ENCODE measurements at places on chromosomes 3 and 15.

DNA sequence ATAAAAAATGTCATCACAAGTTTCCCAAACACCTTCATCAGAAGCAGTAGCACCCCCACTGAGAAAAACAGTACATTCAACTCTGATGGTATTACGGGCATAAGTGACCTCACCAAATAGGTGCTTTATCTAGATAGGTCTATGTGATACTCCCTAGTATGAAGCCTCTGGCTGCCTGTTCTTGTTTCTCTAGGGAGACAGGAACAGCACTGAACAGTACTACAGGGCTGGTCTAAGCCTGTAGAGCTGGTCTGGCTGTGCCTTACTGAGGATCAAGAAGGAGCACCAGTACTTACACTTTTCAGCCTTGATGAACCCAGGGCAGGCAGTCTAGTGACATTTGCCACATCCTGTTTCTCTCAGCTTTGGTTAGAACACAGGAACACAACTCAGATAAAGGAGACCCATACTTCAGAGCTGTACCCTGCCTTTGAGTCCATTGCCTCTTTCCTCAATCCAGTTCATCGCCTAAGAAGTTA is 35.9 kb downstream of the OXNAD1 start:
- DNase-seq = no peak

DNA sequence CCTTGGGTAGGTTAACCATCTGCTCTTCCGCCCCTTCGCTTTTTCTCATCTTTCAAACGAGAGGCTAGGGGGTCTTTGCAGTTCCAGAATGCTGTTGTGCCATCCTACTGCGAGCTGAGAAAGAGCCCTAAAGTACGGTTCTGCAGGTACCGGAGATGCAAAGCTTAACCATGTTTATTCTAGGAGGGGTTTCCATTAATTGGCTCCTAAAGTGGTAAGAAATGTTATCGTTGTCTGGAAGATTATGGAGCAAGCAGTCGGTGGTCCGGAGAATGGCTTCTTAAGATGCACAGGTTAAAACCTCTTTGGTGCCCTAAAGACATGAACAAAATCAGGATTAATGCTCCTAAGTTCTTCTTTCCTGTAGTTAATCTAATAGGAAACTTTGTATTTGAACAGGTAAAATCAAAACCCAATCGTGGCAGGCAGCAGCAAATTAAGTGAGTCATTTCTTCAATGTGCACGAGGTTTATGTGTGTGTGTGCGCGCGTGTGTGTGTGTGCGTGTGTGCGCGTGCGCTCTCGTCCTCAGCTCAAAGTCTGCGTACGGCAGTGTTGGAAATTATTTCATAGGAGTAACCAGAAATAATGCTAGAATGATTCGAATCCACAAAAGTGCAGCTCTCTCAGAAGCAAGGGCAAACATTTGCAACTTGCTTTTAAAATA is 772 bp downstream of the FAM81A start:
- no peak for DNase-seq

DNA sequence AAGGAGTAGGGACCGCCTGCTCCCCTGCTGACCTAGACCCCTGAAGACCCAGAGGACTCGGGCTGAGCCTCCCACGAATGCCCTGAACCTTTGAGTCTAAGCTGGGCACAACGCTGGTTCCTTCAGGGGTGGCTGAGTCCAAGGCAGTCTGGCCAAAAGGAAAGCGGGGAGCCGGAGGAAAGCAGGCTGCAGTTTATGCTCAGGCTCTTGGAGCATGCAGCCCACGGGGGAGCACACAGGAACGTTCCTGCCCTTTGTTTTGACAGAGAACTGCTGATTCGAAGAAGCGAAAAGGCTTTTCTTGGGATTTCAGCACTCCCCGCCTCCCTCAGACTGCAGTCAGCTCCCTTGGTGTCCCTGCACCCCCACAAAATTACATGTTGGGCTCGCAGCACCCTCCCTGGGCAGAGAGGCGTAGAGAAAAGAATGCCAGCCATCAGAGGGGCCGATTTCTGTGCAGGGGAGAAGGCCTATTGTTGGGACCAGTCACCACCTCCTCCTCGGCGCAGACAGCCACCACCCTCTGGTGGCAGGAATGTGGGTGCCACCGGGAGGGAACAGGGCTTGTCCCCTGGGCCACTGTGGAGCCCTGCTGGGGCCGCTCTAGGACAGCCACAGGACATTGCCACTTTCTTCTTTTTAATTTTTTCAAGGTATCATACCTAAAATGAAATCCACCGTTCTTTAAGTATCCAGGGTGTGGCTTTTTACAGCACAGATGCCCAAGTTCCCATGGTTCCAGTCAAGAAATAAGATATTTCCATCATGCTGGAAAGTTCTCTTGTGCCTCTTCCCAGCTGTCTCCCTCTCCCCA is 72.2 kb downstream of the SMAD6 start:
- no peak for DNase-seq

DNA sequence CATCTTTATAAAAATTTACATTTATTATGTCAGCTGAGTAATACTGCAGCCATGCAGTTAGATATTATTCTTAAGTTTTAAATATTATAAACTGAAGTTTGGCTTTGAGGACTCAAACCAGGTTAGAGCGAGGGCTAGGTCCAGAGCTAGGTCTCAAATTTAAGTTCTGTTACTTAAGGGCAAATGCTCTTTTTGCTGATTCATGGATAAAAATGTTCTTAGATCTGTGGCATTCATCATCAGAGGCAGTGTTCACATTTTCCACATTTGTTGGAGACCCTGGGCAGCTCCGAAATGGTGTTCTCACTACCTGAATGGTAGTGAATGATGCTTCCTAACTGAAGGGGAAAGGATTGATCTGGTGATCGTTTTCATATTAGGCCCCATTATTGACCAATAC is 121.4 kb upstream of the MB21D2 start:
- DNase-seq = no peak

- DNase-seq = no peak
Measured at GRCh38 chr3:26191556-26191955, 401.7 kb downstream of the OXSM start.

- DNase-seq = no peak
Measured at GRCh38 chr3:72129501-72130094, 344.6 kb upstream of the PROK2 start.

- DNase-seq = no peak
Measured at GRCh38 chr15:67774626-67775025, 50.7 kb upstream of the SKOR1 start.

- no peak for DNase-seq
Measured at GRCh38 chr15:91528801-91529200, 324.7 kb upstream of the SLCO3A1 start.

GRCh38 chr15:88649286-88649733 is 10.5 kb downstream of the ISG20 start:
- DNase-seq = no peak

DNA sequence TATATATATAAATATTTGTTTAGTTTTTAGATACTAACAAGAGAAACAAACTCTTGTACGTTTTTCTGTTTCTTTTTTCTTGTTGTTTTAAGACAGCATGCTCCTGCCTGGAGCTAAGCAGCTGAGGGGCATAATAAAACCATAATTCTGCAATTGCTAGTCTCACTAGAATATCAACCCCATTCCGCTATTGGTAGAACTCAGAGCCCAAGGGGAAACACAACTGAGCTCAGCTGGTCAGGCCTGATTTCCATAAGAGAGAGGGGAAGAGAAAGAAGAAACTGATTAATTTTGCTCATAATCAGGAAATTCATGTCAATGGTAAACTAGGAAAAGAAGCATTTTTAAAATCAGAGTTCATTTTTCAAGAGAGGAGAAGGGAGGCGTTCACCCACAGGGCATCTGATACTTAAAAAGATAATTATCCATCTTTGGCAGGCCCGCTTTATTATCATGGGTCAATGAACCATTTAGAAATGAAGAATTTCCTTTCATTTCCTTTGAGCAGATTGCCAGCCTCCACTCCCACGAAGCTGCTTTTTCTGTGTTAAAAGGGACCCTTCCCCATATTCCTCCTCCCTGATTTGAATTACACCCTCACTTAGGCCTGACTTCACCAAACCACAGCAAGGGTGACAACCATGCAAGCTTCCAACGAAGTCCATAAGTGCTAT is 965.3 kb upstream of the CFAP20DC start:
- no peak for DNase-seq

GRCh38 chr3:16496408-16497222 is 16.9 kb downstream of the RFTN1 start:
- no peak for DNase-seq

DNA sequence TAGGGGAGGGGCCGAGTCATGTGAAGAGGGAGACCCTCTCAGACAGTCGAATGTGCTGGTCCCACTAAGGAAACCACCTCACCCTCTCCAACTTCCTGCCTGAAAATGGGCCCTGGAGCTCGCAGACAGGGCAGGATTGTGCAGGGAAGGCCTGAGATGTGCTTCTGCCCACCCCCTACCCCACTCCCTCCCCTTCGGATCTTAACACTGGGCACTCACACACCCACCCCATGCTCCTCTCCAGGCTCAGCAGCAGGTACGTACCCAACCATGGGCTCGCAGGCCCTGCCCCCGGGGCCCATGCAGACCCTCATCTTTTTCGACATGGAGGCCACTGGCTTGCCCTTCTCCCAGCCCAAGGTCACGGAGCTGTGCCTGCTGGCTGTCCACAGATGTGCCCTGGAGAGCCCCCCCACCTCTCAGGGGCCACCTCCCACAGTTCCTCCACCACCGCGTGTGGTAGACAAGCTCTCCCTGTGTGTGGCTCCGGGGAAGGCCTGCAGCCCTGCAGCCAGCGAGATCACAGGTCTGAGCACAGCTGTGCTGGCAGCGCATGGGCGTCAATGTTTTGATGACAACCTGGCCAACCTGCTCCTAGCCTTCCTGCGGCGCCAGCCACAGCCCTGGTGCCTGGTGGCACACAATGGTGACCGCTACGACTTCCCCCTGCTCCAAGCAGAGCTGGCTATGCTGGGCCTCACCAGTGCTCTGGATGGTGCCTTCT is 20.0 kb downstream of the ATRIP start:
- DNase-seq = no peak

- no peak for DNase-seq
Measured at GRCh38 chr3:114205541-114205940, 26.7 kb upstream of the DRD3 start.

GRCh38 chr15:56934269-56934668 is 15.8 kb downstream of the TCF12 start:
- DNase-seq = no peak

- DNase-seq = peak; percentile 92
Measured at GRCh38 chr15:80556694-80557367, 138.3 kb upstream of the ABHD17C start.

- DNase-seq = no peak
Measured at GRCh38 chr3:193890016-193890897, 245.7 kb upstream of the HES1 start.

DNA sequence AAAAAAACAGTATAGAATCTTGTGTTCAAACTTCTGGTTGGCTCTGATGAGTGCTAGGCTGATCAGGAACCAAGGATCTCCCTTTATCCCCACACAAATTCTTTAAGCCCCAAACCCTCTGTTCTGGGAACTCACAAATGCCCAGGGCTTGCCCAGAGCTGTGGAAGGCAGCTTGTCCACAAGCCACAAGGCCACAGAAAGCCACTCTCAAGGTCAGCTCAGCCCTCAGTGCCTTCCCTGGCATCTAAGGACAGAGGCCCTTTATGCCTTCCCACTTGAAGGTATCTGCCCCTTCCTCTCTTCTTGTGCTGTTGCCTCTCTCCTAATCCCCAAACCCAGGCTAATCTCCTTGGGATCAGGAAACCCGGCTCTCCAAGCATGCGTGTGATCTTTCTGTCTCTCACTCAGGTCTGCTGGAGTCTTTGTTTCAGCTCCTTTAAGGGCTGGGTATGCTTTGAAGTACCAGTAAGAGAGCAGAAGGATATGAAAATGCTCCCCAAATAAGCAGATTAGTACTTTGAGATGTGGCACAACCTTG is 145.0 kb upstream of the TRIM42 start:
- no peak for DNase-seq

DNA sequence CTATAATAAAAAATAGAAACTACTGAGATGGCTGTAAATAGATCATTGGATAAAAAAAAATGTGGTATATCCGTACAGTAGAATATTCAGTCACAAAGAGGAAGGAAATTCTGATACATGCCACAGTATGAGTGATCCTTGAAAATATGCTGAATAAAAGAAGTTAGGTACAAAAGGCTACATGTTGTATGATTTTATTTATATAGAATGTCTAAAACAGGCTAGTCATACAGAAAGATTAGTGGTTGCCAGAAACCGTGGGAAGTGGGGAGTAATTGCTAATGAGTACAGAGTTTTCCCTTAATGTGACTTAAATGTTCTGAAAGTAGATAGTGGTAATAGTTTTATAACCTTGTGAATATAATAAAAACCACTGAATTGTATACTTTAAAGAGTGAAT is 24.9 kb upstream of the FAH start:
- no peak for DNase-seq

GRCh38 chr3:112667599-112667998 is 26.7 kb upstream of the CCDC80 start:
- no peak for DNase-seq

DNA sequence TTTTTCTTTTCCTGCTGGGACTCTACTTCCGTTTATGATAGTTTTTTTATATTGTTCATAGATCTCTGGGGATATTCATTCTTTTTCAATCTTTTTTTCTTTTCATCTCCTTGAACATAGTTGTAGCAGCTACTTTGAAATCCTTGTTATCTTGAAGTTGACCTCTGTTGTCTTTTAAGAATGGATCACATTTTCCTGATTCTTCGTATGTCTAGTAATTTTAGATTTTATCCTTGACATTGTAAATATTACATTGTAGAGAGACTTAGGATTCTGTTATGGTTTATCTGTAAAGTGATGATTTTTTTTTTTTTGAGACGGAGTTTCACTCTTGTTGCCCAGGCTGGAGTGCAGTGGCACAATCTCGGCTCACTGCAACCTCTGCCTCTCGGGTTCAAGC is 20.5 kb downstream of the MKRN2 start:
- DNase-seq = no peak

DNA sequence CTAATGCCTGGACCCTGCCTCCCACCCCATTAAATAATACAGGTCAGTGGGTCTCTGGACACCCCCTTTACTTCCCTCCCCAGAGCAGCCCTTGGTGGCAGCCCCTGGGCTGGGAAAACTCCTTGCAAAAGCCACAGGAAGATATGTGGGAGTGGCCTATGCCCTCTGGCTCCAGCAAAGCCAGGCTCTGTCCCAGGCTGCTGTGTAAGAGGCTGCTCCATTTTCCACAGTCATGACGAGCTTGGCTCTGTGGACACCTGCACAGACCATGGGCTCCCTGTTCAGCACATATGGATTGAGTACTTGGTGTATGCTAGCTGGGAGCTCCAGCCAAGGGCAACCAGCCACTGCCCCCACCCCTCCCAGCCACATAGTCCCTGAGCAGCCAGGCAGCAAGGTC is 13.0 kb downstream of the CACNA2D2 start:
- DNase-seq = no peak

- DNase-seq = no peak
Measured at GRCh38 chr3:134281912-134282658, 31.4 kb upstream of the RYK start.

DNA sequence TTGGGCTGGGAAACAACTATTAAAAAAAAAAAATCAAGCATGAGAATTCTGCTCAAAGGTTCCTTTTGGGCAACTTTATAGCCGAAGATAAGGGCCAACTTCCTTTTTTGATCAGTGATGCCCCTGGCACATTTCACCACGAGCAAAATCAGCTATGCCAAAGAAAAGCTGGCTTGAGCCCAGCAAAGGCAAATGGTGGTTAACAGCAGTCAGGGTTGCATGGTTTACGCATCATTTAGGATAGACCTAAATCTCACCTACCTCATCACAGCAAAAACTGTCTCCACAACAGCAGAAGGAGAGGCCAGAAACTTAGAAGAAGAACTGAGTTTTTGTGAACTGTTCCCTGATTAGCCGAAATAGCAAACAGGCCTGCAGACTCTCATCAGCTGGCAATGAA is 220.1 kb upstream of the CDIN1 start:
- no peak for DNase-seq
